T follicular helper cell (primary cell): ENCODE measurements at places on chromosomes 7 and 10.

GRCh38 chr10:87089746-87090145 lies 4.9 kb downstream of the GLUD1 start:
- DNase-seq: no peak

DNA sequence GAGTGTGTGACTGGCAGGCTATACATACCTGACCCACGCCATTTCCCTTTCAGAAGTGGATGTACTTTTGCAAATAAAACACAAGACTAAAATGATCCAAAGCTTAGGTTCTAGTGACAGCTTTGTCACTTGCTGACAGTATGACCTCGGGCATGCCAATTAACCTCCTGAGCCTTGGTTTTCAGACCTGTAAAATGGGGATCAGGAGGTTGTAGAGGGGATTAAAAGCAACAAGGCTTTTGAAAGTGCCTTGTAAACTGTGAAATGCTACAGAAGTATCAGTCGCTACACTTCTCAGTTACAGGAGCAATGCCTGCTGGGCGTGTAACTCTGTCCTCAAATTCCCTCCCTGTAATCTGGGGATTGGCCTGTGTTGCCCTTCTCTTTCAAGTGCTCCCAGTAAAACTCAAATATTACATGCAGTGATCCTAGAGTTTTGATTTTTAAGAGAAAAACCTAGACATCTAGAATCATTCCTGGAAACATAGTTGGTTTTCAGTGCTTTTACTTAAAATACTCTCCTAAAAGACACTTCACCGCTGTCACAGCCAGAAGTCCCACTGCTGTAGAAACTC lies 8.8 kb upstream of the GRB10 start:
- DNase-seq: no peak

- no peak for DNase-seq
These were observed 91.1 kb upstream of the DDC start for GRCh38 chr7:50656141-50656895.

- no peak for DNase-seq
These were observed 131.6 kb upstream of the AHR start for GRCh38 chr7:17166824-17167379.
